ENCODE measurements at places on chromosomes 5 and 9.

DNA sequence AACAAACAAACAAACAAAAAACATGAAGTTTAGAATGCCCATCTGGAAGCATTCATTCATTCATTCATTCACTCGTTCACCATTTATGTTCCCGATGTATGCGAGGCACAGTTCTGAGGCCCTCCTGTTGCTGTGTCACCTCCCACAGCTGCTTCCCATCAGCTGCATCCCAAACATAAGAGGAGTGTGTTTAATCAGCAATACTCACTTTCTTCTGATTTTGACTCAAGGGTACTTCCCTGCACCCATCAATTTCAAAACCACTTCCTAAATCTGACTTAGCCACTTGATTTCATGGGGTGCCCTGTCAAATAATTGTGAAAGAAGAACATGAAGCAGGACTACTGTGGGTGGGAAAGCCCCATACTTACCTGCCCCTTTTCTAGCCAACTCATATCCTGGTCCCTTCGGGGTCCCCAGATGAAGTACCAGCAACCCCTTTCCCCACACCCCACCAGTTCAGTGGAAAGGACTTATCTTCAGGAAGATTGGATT, 128.0 kb upstream of the IL12B start:
- no peak for DNase-seq

DNA sequence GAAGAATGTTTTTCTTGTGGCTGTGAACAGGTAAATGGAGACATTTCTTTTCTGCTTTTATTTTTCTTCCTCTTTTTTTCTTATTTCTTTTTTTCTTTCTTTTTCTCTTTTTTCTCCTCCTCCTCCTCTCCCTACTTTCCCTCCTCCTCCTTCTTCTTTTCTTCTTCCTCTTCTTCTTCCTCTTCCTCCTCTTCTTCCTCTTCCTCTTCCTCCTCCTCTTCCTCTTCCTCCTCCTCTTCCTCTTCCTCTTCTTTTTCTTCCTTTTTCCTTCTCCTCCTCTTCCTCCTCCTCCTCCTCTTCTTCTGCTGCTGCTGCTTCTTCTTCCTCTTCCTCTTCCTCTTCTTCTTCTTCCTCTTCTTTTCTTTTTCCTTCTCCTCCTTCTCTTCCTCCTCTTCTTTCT, 65.3 kb upstream of the NTRK2 start:
- no peak for DNase-seq

- DNase-seq, result peak; percentile 5
These were observed 49.2 kb downstream of the TIMD4 start for GRCh38 chr5:156913719-156914370.

- DNase-seq, result no peak
These were observed 5.1 kb upstream of the RAB14 start for GRCh38 chr9:121206516-121207370.

DNA sequence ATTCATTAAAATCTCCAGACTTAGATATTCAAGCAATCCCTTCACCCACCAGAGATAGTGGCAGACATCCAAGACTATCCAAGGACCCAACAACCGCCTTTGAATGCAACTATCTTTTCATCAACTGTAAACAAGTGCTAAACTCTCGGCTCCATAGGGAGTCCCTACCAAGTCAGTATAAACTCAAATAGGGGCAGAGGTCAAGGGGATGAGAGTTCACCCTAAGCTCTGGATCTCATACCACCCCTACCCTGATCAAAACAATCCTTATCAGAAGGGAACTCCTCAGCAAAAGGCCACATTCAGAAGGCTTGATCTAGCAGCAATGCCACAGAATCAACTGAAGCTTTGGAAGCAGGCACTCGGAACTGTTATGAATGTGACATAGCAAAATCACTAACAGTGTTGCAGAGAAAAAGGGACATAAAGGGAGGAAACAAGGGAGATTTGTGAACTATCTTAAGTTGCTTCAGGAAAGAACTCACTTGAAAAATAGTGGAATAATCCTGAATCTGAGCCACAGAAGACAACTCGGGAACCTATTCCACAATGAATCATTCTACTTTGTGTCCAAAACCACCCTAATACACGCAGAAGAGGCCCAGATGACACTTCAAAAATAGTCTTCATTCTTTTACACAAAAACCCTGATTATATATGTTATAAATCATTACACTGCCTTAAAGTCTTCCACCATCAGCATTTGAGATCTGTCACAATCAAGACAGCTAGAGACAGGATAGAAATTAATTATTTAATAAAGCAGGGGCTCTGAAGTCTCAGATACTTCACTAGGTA, 49.8 kb downstream of the NR6A1 start:
- DNase-seq, result no peak

All from activated naive CD4-positive, alpha-beta T cell (primary cell).